AG04450 (cell line): ENCODE measurements at places on chromosomes 7 and 10. TPM values are rescaled to one million over a fixed set of nuclear protein-coding genes. Genes with fewer than 3 reads are reported as not detected.

The SCART1 gene
- polyA plus RNA-seq = 0.67 and 0.96 TPM in 2 replicates

The ZNF3 gene
- 35.3 and 37.0 TPM in 2 replicates for polyA plus RNA-seq

- DNase-seq = no peak
Measured at GRCh38 chr7:105028004-105028403, 14.0 kb downstream of the KMT2E start.

DNA sequence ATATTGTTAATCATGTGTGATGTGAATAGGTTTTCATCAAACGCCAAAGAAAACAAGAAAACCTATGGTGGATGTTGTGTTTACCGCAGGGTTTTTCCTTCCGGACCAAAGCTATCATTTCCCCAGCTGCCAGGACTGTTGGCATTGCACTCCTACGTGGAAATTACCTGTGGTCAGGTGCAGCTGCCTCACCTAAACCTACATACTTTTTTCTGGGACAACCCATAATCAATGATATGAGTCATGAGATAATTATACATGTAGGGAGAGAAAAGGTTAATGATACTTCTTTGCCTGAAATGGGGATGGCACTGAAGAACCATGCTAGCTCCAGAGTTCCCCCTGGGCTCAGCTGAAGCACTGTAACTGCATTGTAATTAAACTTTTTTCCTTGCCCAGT lies 223.6 kb upstream of the SEMA3E start:
- no peak for DNase-seq

DNA sequence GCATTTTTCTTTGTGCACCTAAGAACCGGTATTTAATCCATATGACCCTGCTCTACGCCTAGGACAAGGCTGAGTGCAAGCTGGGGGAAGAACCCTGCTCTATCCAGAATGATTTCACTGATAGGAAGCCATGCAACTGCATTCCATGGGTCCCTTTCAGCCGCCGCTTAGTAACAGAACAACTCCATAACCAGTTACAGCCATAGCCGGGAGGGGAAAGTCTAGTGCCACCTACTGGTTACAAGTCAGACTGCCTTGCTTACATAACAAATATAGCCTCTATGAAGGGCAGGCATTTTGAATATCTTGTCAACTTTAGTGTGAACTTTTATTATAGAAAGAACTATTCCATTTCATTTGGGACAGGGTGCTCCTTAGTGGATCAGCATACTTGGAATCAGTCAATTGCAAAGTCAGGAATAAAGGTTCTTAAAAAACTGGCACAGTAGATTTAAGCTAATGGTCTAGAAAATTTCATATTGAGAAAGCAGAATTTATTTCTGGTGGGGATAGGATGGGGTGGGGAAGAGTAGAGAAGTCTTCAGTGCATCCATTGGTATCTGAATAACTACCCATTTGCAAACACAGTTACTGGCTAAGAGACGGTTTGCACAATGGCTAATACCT lies 521.7 kb downstream of the ADRA2A start:
- DNase-seq = no peak

GRCh38 chr7:35752742-35753141 lies 48.1 kb upstream of the SEPTIN7 start:
- no peak for DNase-seq

GRCh38 chr10:43857206-43857930 lies 208.7 kb upstream of the ZNF32 start:
- DNase-seq = peak; percentile 66

DNA sequence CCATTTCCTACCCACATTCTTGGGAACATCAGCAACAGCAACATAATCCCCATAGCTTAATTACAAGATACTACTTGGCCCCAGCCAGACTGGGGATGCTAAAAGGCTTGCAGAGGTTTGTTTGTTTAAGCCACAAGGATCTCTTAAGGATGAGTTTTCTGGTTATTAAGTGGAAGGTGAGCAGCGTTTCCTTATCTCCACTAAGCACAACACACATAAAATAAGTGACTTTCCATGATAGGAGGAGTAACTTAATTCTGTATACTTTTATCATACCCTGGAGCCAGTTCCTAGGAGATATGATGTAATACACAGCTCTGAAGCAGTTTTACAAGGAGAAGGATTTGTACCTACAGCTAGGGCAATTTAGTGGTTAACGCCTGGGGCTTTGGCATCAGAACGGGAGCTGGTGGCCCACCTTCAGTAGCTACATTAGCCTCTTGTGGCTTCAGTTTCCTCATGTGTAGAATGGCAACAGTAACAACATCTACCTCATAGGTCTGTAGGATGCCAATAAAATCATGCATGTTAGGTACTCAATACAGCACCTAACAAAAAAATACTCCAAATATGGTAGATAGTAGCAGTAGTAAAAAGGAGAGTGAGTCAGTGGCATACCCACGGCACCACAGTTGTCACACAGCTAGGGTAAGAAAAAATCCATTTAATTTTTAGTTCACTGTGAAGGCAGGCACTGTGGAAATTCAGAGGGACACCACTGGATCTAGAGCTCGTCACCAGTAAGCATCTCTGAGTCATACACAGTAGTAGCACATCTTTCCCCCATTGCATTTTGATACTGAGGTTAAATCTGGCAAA lies 55.2 kb downstream of the DOCK4 start:
- no peak for DNase-seq

GRCh38 chr7:2675256-2675764 lies 12.7 kb upstream of the AMZ1 start:
- no peak for DNase-seq

The YWHAG gene
- 91.5 and 91.6 TPM in 2 replicates for polyA plus RNA-seq

- DNase-seq = no peak
Measured at GRCh38 chr7:79268730-79269129, 184.7 kb downstream of the MAGI2 start.

The CCL24 gene
- not detected in 2 replicates for polyA plus RNA-seq

The ABI1 gene
- 51.1 and 64.2 TPM in 2 replicates for polyA plus RNA-seq

The VWDE gene
- polyA plus RNA-seq = 0.02 and 0.14 TPM in 2 replicates

DNA sequence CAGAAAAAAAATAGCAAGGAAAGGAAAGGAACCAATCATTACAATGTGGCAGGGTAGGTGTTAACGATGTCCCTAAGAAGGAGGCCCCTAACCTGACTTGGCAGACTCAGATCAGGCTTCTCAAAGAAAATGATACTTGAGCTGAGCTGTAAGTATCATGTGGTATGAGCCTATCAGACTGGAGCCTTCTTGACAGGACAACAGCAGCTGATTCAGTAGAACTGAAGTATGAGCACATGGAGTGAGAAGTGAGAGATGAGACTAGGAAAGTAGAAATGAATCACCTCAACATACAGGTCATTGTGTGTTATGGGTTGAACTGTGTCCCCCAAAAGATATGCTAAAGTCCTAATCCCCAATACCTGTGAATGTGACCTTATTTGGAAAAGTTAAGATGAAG lies 66.3 kb downstream of the MTERF1 start:
- DNase-seq = no peak

DNA sequence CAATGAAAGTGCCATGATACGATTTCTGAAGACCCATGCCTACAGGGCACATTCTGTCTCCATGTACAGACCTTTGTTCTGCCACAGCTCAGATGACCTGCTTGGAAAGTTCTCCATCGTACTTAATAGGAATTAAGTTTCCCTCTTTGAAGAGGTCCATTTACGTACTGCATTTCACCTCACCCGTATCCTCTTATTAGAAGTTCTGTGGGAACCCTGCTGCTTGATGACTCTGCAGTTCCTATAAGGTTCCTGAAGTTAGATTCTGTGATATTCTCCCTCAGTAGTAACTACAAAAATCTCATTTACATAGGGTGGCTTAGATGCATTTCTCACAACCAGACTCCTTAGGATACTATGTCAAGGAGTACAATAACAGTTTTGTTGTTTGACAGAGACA lies 50.9 kb downstream of the MINDY3 start:
- no peak for DNase-seq

- peak; percentile 67 for DNase-seq
Measured at GRCh38 chr10:92124616-92125143, 166.2 kb downstream of the CPEB3 start.

The CLDN3 gene
- polyA plus RNA-seq = not detected in 2 replicates

The ATOH7 gene
- polyA plus RNA-seq = 0.06 TPM in 1 of 2 replicates, not detected in the other

DNA sequence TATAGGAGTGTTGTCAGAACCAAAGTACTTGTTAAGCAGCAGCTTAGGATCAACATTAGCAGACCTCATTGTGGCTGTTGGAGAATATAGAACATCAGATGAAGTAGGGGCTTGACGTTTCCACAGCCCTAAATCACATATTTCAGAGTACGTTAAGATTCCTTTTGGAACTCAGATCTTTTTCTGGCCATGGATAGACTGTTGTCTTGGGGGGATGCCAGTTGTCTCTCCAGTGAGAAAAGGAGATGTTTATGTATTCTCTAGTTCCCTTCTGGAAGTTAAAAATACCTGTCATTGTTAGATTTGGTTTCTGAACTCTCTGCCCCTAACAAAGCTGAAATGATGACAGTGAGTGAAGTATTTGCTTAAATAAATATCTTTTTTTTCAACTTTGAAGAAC lies 191.3 kb downstream of the AUTS2 start:
- no peak for DNase-seq

GRCh38 chr10:122068844-122069243 lies 79.9 kb downstream of the TACC2 start:
- DNase-seq = no peak

The ABCC2 gene
- 0.29 and 1.2 TPM in 2 replicates for polyA plus RNA-seq

- no peak for DNase-seq
Measured at GRCh38 chr7:1425292-1426136, 33.8 kb downstream of the MICALL2 start.

GRCh38 chr7:20158684-20159083 lies 58.5 kb downstream of the MACC1 start:
- DNase-seq = no peak

DNA sequence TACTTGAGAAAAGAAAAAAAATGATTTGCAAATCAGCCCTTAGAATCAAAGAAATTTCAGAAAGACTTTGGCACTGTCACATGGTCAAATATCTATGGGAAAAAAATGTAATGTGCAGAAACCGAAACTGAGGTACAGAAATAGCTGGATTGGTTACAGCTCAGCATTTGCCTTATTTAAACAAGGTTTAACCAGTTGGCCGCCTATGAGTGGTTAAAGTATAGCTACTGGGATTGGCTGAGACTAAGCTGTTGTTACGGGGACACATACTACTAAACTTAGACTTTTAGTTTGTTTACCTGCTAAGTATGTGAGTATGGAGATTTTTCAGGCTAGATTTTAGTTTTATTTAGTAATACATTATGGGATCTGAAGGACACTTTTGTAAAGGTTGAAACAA lies 38.6 kb downstream of the SFTPD start:
- no peak for DNase-seq

DNA sequence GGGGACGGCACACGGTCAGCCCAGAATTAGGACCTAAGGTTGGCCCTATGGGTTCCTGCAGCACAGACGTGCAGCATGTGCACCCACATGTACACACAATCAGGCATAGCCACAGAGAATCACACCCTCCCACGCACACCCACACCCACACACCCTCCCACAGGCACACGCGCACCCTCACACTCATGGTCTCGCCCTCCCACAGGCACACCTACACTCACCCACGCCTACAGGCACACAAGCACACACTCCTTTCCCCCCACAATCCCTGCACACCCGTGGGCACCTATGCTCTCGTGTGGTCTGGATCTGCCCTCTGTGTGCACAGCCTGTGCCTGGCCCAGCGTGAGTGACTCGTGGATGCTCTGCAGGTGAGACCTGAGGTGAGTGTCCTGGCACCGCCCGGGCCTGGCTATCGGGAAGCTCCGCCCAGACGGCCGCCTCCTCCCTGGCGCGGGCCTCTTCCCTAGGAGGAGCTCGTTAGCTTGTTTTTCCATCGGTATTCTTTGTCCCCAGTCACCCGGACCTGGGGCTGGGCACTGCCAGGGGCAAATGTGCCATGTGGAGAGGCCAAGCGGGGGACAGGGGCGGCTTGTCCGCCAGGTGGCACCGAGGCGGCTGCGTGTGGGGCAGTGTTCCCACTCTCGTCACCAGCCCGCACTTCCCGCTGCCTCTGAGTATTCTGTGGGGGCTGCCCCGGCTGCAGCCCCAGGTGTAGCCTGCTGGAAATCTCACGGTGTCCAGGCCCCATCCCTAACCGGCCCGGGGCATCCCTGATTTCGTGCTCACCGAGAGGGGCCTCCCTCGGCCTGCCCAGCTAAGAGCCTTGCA lies 110.2 kb upstream of the FAM20C start:
- no peak for DNase-seq

DNA sequence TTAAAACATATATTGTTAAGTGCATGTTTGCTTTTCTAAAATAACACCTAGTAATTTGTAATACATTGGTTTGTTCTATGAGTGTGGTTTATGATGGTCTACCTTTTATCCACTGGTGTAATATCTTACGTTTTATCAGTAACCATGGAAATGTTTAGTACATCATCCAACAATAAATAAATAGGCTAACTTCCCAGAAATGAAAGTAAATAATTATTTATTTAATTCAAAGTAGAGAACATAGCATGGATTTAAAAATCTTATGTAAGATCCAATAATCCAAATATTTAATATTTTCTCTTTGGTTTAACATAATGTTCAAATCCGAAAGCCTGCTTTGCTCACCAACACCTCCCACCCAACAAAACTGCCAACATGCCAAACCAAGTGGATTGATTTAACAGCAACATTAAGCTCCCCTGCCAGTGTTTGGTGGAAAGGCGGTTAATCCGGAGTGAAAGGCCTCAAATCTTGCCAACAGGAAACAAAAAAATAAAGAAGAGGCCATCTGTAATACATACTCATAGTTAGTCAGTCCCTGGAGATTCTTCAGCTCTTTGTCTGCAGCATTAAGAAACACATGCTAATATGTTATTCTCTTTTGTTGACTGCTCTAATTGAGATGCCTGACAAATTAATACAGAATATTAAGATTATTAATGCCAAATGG lies 897.8 kb downstream of the CNTNAP2 start:
- no peak for DNase-seq

GRCh38 chr7:29469281-29469680 lies 94.4 kb upstream of the PRR15 start:
- DNase-seq = no peak

GRCh38 chr10:4865945-4866661 lies 40.1 kb downstream of the AKR1E2 start:
- DNase-seq = no peak

DNA sequence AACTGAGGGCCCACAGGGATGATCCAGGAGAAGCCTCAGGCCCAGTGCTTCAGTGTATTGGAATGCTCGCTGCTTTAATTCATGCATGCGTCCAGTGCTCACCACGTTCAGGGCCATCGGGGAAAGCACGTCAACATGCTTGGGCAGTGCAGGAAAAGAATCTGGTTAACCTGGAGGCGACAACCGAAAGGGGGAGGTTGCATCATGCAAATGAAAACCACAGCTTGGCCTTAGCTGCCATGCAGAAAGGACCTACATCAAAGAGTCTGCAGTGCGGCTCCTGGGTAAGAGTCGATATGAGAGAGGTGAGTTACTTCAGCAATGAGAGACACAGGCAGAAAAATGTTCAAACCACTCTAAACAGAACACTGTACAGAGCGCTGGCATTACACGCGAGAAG lies 440.1 kb downstream of the KCNMA1 start:
- no peak for DNase-seq

The UTF1 gene
- polyA plus RNA-seq = not detected in 2 replicates

GRCh38 chr10:12946372-12946771 lies 55.1 kb downstream of the CCDC3 start:
- no peak for DNase-seq
